ENCODE measurements at places on chromosomes 11 and 22. TPM values are rescaled to one million over a fixed set of nuclear protein-coding genes. Genes with fewer than 3 reads are reported as not detected.

Gene MOGAT2
- 0.07 TPM for total RNA-seq

Gene ELFN2
- 1.1 TPM for total RNA-seq

GRCh38 chr11:12950670-12951069 lies 58.4 kb upstream of the RASSF10 start:
- DNase-seq = no peak

- no peak for DNase-seq
Observed at GRCh38 chr11:92717240-92717639, 252.2 kb upstream of the MTNR1B start.

- DNase-seq = no peak
Observed at GRCh38 chr22:17237038-17237668, 17.9 kb upstream of the ADA2 start.

GRCh38 chr11:122215244-122215992 lies 99.4 kb upstream of the BLID start:
- peak; percentile 46 for DNase-seq

Gene OR51B2
- 1.5 TPM for total RNA-seq

DNA sequence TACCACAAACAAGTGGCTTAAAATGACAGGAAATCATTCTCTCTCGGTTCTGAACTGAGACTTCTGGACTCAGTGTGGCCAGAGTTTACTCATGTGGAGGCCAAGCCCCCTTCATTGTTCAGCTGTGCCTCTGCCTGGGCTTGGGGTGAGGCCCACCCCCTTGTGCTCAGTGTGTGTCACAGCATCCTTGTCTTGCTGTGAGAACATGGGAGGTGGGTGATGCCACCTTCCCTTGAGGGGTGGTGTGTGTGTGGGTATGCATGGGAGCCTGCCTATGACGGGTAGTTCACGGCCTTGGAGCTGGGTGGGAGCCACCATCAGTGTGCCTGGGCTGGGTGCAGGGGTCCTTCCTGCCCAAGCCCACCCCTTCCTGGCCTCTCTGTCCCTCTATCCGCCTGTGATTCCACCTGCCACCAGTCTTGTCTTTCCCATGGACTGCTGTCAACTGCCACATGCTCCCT lies 101.7 kb downstream of the MORC2 start:
- no peak for DNase-seq

Gene INS
- not detected for total RNA-seq

Gene SHISA8
- total RNA-seq = not detected

Gene C11orf86
- total RNA-seq = not detected

Gene TRIM6
- total RNA-seq = 6.7 TPM

DNA sequence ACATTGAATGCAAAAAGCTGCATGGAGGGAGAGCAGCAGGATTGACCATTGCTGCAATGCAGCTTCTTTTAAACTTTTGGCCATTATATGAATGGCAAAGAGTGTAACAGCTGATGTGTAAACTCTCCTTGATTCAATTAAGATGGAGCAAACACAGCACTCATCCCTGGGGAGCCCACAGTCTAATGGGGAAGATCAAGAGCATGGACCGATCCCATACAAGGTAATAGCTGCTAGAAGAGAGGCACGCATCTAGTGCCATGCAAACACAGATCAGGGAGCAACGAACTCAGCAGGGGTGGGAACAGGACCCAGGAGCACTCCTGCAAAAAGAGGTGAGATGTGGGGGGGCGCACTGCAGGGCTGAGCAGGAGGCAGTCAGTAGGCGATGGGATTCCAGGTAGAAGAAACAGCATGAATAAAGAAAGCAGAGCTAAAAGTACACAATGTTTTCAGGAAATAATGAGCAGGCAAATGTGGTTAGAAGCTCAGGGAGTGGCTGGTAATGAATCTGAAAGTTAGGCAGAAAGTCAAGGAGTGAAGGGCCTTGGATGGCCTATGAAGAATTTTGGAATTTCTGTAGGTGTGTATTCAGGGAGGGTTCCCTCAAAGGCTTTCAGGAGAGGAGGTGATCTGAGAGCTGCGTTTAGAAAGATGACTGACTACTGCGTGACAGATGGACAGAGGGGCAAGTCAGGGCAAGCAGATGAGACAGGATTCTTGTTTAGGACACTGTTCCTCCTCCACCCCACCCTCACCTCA lies 17.2 kb upstream of the BMAL1 start:
- DNase-seq = peak; percentile 33

DNA sequence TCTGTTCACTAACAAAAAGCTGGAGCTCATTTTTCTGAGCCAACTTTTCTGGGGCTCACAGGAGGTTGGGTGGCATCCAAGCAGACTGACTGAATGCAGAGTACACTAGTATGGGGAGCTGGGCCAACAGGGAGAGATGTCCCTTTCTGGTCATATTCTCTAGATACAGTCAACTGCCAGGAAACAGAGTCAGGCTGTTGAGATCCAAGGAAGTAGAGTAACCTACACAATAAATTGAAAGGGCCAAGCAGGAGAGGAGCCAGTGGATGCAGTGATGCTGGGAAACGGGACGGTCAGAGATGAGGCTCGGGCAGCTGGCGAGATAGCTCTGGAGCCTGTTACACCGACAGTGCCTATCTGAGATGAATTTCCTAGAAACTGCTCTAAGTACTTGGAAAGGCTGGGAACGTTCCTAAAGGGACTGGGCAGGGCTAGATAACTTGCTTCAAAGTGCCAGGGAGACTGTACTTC lies 71.1 kb downstream of the LARGE2 start:
- DNase-seq = no peak

DNA sequence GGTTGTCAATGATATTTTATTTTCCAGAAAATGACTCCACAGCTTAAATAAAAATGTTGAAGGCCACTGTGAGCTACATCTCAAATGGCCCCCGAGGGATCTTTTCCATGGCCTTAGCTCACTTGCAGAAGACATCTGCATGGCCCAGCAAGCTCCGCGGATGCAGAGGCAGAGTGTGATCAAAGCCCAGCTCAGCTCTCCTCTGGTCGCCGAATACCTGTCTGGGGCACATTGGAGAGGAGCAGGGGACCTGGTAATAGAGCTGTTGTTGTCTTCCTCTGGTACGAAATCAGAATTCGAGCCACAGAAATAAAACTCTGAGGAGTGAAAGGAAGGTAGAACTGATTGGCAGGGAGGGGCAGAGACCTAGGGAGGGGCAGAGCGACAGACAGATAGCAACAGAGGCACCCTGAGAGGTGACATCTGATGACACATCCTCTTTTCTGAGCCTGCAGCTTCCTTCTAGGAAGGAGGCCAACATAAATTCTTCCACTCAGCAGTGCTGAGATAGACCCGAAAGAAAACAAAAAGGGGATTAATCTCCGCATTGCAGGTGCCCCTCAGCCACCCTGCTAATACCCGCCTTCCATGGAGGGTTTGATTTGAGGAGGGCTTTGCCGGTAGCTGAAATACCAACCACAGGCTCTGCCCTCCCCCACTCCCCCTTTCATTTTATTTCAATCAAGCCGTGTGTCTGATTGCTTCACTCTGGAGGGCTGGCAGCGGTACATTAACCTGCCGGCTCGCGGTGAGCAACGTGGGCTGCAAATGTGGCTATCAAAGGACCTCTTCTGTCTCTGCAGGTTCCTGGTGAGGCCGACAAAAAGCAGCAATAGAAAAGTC lies 759.4 kb downstream of the OPCML start:
- DNase-seq = peak; percentile 3

Gene PKDREJ
- under 0.01 TPM for total RNA-seq

GRCh38 chr11:116110802-116111201 lies 606.6 kb upstream of the CADM1 start:
- DNase-seq = no peak

DNA sequence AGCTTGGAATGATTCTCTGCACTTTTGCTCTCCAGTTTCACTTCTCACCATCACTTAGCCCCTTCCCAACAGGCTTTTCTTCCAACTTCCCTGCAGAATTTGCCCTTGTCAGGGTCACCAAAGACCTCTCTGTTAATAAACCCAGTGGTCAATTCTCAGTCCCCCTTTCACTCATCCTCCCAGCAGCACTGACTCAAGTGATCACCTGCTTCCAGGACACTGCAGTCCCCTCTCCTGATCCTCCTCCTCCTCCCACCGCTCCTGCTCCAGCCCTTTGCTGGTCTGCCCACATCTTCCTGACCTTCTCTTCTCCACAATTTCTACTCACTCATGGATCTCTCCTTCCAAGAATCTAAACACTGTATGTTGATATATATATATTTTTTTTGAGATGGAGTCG lies 57.9 kb downstream of the SHISAL1 start:
- no peak for DNase-seq

DNA sequence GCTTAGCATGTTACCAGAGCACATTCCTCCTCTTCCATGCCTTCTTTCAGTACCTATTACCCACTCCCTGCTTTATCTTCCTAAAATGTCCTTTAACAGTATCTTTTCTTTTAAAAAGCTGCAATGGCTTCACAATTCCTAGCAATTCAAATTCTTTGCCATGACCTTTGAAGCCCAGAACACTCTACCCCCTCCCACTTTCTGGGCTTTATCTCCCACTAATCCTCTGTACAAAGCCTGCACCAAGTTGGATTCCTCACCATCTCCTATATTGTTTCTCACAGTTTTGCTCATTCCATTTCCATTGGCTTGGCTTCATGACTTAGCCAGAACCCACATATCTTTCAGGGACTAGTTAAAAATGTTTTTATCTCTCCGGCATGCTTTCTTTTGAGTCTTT lies 80.9 kb downstream of the FAM76B start:
- no peak for DNase-seq

- DNase-seq = no peak
Observed at GRCh38 chr11:74169738-74170458, 904 bp downstream of the C2CD3 start.

DNA sequence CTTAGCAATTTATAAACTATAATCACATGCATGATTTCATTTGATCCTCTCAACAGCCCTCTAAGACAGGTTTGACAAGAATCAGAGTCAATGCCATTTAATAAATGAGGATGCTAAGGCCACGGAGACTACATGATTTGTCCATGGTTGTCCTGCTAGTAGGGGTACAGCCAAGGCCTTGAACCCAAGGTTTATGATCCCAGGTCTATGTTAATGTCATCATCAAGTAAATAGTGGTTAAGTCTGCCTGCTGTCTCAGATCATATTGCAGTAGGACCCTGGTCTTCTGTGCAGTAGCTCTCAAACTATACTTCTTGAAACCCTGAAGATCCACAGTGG lies 17.7 kb upstream of the SYTL2 start:
- DNase-seq = no peak

Gene C11orf87
- total RNA-seq = not detected
